Trophoblast cell (in vitro differentiated cells and primary cell): ENCODE measurements at places on chromosomes 7 and 10.

- DNase-seq = no peak
Observed at GRCh38 chr7:123958186-123958703, 33.2 kb downstream of the SPAM1 start.

DNA sequence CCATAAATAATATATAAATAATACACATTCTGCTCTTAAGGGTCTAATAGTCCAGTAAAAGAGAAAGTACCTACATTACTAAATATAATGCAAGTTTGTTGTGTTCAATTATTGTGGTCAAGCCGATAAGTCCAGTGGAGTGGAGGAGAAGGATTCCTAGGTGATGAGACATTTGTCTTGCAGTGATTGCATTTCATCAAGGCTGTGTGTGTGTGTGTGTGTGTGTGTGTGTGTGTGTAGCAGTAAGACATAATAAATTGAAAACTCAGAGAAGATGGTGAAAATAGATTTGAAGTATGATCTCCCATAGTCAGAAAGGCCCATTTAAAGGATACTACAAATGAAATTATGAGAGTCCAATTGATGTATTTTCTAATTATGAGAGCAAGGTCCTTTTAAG is 192.5 kb upstream of the SEMA3C start:
- peak; percentile 29 for DNase-seq

- DNase-seq = no peak
Observed at GRCh38 chr10:100392686-100393003, 45.6 kb downstream of the SCD start.

DNA sequence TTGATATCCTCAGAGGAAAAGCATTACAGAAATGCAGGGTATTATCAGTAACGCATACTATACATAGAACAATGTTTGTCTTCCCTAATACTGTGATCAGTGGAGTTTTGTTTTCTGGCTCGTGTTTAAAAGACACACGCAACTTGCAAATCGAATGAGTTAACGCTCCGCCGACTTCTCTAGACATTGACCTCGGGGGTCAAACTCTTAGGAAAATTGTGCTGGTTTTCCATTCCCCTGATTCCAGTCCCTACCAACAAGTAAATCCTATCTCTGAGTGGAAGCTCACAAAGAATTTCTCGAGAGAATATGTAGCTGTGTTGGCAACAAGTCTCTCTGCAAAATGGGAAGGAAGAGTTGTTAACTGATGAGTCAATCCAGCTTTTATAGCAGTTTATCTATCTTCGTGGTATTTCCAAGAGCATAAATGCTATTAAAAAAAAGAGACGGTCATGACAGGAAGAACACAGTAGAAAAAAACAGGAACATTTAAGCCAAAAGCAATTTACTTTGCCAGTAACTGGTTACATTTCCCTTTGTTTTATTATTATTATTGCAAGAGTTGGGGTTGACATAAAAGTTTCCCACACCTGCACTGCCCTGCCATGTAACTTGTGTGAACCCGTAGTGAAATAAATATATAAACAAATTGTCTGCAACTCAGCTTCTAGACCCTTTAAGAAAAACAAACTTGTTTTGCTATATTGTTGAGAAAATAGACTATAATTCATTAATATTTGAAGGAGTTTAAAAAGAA is 144.4 kb downstream of the ARID5B start:
- DNase-seq = peak; percentile 97

DNA sequence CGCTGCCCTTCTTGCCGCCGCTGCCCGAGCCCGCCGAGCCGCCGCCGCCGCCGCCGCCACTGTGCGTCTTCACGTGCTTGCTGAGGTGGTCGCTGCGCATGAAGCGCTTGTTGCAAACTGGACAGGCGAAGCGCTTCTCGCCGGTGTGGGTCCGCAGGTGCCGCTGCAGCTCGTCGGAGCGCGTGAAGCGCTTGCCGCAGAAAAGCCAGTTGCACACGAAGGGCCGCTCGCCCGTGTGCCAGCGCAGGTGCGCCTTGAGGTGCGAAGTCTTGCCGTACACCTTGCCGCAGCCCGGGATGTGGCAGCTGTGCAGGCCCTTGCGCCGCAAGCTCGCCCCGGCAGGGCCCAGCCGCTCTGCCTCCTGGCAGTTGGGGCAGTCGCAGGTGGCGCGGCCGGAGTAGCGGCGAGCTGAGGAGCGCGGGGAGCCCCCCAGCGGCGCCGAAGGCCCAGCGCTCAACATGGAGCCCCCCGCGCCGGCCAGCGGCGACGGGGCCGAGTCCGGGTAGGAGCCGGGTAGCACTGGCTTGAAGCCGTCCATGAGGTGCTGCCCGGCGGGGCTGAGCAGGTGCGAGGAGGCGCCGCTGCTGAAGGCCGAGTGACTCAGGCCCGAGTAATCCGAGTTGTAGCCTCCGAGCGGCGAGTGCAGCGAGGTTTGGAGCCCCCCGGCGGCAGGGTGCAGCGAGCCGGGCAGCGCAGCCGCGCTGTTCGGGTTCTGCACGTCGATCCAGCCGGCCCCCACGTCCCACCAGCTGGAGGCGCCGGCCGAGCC is 2.1 kb downstream of the SP8 start:
- peak; percentile 13 for DNase-seq

DNA sequence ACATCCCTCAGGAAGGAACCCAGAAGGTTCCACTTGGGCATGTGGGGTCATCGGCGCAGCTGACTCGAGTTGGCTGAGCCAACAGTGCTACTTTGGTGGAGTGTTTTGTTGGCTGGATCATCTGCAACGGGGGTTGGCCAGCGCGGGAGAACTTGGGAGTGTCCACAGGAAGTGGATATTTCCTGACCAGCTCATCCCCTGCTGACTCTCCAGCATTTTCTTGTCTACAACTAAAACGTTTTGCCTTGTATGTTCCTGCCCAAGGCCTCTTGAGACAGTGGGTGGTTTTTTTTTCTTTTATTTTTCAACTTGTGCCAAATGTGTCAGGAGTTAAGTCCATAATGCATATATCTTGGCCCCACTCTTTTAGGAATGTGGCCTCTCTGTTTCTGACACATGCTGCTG is 208.6 kb downstream of the ZNF365 start:
- DNase-seq = peak; percentile 10

GRCh38 chr7:158745057-158745715 is 40.6 kb upstream of the NCAPG2 start:
- DNase-seq = no peak

- no peak for DNase-seq
Observed at GRCh38 chr7:122975341-122975740, 20.2 kb downstream of the TAS2R16 start.

DNA sequence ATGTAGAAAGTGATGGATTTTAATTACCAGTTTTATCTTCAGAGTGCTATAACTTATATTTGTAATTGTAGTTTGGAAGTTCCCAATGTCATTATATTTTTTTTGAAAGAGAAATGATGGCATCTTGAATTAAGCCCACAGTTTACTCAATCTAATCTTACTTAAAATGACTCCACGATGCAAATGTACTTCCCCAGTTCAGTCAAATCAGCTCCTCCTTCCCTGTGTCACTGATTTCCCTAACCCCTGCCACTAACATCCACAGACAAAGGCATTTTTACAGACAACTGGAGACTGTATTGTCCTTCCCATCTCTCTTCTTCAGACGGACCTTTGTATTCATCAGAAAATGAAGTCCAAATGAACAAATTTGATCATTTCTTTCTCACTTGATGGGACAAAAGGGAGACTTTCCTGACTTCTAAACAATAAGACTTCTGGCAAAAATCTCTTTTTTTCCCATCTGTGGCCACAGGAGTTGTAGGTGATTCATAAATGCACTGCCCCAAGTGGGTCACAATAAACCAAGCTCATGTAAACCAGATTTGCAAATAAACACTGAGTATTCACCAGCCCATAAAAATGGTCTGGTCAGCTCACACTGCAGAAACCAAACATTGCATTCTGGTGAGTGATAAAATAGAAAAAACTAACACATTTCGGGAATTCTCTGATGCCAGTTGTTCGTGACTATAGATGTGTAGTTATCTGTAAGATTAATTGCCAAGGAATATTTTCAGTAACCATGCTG is 162.9 kb downstream of the FANK1 start:
- no peak for DNase-seq

DNA sequence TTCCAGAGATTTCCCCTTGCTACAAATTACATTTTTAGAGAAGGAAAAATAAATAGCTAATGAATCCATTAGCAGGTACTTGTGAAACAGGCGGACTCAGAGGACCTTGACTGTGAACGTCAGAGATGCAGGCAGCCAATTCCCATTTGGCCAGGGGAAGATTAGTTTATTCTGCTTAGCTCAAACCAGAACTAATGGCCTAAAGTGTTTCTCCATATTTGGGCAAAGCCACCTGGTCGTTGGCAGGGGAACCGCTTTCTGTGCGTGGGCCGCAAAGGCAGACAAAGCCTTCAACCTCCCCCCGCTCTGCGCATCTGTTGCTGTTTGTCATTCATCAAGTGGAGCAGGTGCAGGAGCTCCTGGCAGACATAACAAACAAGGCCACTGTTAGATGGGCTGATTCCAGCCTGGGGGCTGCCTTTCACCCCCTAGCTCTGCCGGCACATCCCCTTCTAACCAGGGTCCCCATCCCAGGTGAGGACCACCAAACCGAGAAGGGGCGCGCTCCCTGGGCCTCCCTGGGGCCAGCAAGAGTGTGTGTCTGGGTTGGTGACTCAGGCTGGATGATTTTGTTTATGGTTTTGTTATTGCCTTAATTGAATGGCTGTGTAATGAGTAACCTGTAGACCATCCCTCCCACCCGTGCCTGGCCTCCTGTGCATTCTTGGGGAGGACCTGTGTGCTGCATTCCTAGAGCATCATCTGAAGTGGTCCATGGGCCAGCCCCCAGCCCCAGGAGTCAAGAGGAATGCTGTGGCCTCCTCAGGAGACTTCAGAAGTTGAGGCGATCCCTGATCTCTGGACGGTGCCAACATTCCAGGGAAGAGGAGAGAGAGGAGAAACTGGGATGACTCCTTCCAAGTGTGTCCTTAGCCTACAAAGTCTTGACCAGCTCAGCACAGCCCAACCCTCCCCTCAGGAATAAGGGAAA is 14.5 kb upstream of the CPA1 start:
- no peak for DNase-seq

- DNase-seq = no peak
Observed at GRCh38 chr10:34281661-34282582, 533.2 kb downstream of the PARD3 start.

DNA sequence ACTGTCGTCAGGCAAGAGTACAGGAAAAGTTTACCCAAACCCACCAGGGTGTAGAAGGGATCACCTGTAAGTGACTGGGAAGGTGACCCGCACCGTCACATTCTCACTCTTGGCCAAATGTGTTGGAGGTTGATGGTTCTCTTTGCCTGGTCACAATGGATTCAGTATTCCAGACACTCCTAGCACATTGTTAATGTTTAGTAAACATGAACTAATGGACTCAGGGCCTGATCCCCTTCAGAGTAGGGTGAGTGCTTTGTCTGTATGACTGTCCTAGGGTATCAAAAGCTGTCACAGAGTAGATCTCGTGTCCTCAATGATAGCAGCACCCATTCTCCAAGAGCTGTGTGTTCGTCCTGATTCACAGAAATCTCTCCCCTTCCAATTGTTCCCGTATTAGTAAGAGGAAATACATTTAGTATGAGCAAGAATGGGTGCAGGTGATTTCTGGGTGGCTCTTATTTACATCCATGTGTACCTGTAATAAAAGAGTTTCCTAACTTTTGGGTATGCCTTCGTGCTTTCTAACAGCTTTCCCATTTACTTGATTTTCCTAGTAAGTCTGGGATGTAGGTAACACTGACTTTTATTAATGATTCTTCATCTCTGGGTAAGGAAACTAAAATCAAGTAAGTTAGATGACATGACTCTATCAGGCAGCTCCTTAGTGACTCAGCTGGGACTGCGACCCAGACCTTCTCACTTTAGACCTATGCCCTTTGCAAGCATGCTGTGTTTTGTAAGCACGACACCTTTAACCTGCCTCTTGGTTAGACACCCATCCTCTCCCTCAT is 4.7 kb downstream of the EEPD1 start:
- no peak for DNase-seq

GRCh38 chr7:134667899-134668298 is 21.2 kb downstream of the BPGM start:
- DNase-seq = no peak

DNA sequence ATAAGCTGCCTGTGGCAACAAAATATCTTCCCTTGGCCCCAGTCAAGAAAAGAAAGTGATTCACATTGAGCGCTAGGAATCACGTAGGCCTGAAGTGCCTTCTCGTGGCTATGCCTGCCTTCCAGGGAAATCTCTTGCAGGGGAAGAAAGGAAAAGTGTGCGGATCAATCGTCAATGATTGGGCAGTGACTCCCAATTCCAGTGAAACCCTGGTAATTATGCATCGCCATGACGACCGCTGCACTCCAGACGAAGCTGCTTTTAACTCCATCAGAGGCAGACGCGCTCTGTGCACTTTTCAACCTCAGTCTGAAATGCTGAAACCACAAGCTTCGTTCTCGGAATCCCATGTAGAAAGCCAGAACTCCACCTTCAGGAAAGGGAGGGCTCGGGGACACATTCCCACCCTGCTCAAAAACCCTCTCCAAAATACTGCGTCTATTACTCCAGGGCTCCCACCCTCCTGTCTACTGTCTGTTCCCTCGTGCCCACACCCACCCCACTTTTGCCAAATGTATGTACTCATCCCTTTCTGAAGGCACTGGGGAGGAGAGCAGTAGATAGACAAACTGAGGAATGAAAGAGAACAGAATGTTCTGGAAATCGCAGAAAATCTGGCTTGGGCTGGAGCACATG is 24.2 kb upstream of the PRKAG2 start:
- DNase-seq = no peak

GRCh38 chr10:9613338-9614075 is 1404.2 kb upstream of the CELF2 start:
- no peak for DNase-seq

GRCh38 chr7:22565315-22565811 is 65.4 kb upstream of the STEAP1B start:
- DNase-seq = no peak

DNA sequence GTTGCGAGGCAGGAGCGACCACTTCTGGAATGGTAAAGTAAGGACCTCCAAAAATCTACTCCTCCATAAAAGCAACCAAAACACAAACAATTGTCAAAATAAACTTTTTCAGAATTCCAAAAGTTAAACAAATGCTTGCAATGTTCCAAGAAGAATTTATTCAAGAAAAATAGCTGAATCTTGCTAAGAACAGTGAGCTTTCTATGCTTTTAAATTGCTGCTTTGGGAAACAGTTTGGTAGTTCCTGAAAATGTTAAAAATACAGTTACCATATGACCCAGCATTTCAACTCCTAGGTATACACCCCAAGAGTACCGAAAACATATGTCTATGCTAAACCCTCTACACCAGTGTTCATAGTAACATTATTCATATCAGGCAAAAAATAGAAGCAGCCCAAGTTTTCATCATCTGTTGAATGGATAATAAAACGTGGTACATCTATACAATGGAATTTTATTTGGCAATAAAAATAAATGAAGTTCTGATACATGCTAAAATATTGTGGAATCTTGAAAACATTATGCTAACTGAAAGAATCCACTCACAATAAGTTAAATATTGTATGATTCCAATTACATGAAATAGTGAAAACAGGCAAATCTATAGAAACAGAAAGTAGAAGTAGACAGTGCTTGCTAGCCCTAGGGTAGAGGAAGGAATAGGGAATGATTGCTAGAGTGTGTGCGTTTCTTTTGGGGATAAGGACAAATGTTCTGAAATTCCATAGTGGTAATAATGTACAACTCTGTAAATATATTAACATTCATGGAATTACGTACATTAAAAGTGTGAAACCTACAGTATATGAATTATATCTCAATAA is 57.0 kb downstream of the LRRN3 start:
- no peak for DNase-seq
